ENCODE measurements at places on chromosomes 12 and 14. TPM values are rescaled to one million over a fixed set of nuclear protein-coding genes. Genes with fewer than 3 reads are reported as not detected.

Gene SLC10A1
- not detected for total RNA-seq

Gene SLC6A12
- 0.39 TPM for total RNA-seq

Gene PPP1R12A
- total RNA-seq, result 137 TPM

Gene LRP1-AS
- not detected for total RNA-seq

Gene RNF212B
- total RNA-seq, result not detected

Gene SYNDIG1L
- not detected for total RNA-seq

Gene LTB4R2
- 31.5 TPM for total RNA-seq

Gene NANOG
- total RNA-seq, result 0.84 TPM

Gene EXD2
- 21.6 TPM for total RNA-seq

Data from tibial nerve (tissue), 4 donors.